ENCODE measurements at places on chromosomes 16 and 17. TPM values are rescaled to one million over a fixed set of nuclear protein-coding genes. Genes with fewer than 3 reads are reported as not detected.
A peak's percentile ranks its signal among the peaks of the same experiment; 100 is the strongest.

DNA sequence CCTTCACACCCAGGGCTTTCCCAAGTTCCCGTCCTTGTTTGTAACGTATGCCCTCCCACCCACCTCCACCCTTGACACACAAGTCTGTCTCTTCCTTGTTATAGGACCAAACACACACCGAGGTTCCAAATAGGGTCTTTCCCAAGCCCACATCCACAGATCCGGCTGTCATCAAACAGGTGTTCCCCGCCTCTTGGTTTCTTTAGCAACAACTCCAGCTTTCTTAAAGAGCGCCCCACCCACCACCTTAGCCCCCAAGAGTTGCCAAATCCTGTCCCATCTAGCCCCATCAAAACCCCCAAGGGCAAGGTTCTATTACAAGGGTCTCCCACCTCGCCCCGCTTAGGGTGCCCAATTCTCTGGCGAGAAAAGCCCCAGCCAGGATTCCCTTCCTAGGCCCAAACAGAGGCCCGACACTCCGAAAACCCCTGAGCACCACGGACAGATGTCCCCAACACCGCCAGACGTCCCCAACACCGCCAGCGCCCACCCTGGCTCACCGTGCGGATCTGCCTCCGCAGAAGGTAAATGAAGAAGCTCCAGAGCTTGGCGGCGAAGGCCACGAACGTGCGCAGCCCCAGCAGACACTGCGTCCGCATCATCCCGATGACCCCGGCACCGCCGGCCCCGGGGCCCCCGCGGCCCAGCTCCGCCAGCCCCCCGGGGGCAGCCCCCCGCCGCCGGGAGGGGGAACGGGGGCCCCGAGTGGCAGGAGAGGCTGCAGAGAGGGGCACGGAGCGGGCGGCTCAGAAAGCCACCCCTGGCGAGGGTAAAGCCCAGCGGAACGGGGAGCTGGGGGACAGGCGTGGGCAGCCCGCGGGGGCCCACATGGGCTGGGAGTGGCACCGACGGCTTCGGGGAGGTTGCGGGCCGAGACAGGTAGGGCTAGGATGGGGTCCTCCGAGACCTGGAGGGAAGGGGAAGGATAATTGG, 573 bp downstream of the CTDNEP1 start:
- H3K27me3 ChIP-seq, result no peaks in the 10 kb centered on the region
- H3K27ac ChIP-seq, result peak overlapping the region; percentile 70
- H3K4me3 ChIP-seq, result peak overlapping the region; percentile 64
- no peak for DNase-seq
- H3K36me3 ChIP-seq, result no peaks in the 10 kb centered on the region

PRAC1 gene
- not detected for total RNA-seq

DNA sequence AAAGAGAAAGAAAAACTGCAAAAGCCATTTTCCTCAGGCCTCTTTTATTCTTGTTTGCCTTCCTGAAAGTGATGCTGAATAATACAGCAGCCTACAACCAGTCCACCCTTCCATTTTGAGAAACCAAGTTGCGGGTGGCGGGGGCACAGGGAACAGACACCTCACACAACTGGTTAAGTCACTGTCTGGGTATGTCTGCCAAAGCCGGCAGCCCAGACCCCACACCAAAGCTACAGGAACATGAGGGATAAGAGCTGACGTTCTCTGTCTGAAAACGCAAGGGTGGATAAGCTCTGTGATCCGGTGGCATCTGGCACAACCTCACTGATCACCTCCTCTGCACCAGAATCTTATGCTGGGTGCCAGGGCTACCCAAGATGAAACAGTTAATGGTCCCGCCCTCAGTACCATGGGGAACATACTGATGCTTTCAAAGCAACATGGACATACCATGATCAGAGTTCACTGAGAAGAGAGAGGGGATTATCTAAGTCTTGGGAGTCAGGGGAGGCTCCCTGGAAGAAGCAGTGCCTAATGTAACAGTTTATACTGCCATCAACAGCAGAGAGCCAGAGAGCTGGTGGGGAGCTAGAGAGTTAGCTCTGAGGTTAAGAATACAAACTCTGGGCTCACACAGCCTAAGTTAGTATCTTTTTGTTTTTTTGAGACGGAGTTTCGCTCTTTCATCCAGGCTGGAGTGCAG, 53.5 kb downstream of the ERCC4 start:
- no peak overlapping the region for H3K4me3 ChIP-seq
- no peaks in the 10 kb centered on the region for H3K27me3 ChIP-seq
- H3K36me3 ChIP-seq, result no peaks in the 10 kb centered on the region
- no peak for DNase-seq

TMEM238L gene
- not detected for total RNA-seq

- no peaks in the 10 kb centered on the region for H3K36me3 ChIP-seq
- no peak overlapping the region for H3K27ac ChIP-seq
- H3K4me3 ChIP-seq, result no peak overlapping the region
- DNase-seq, result no peak
Observed at GRCh38 chr16:53631236-53632025, 72.2 kb downstream of the RPGRIP1L start.

- H3K4me3 ChIP-seq, result no peak overlapping the region
- H3K36me3 ChIP-seq, result no peaks in the 10 kb centered on the region
- H3K27ac ChIP-seq, result no peak overlapping the region
- DNase-seq, result no peak
- no peaks in the 10 kb centered on the region for H3K27me3 ChIP-seq
- H3K4me1 ChIP-seq, result no peaks in the 10 kb centered on the region
Observed at GRCh38 chr17:29212681-29213121, 32.5 kb upstream of the MYO18A start.

DNA sequence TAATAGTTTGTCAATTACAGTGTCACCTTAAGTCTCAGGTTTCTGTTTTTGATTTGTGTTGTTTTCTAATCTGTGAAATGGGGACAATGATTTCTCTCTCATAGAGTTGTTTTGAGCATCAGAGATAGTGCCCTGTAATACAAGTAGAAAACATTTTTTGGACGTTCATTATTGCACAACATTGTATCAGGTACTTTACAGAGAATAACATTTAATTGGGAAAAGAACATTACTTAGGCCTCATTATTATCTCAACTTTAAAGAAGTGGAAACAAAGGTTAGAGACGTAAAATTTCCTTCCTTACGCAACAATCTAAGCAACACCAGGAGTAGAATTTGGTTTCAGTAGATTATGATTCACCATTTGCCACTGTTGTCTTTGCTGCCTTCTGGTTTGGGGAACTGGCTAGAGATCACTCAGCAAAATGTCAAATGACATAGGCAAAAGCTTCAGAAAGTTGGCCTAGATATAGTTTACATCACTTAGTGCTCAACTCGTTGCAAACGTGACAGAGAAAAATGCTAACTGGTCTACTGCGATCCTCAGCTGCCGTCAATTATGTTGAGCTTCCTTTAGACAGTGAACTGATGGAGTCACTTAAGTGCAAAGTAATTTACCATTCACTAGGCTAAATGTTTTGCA, 1026.8 kb downstream of the CDH11 start:
- no peaks in the 10 kb centered on the region for H3K36me3 ChIP-seq
- no peak overlapping the region for H3K4me3 ChIP-seq
- no peak for DNase-seq

CNTD1 gene
- 2.2 TPM for total RNA-seq

DNA sequence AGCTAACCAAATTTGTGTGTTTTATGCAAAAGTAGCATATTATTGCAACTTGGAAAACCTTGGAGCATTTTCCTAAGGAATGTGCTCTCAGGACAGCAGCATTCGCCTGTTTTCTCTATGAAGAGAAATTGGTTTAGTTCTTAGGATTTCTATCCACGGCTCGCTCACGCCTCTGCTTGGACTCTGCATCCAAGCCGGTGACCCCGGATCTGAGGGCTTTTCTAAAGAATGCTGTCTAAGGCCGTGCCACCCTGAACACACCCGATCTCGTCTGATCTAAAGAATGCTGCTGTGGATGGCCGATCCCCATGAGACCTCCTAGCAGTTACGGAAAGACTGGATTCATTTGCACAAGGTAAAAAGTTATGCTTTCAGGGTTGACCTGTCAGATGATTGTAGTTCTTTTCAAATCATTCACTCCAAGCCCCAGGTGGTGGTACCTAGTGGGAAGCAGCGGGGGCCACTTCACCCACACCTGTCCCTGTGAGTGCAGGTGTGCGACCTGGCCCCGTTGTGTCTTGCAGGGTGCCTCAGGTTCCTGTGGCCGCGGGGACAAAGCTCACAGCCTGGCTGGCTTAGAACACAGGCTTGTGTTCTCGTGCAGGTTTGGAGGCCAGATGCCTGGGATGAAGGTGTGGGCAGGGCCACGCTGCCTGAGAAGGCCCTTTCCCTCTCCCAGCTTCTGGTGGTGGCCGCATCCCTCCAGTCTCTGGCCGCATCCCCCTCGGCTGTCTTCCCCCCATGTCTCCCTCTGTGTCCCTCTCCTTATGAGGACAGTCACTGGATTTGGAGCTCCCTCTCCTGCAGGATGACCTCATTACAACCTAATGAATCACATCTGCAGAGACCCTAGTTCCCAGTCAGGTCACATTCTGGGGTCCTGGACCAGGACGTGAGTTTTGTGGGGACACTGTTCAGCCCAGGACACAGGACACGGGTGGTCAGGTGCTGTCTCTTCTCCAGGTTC, 71.1 kb downstream of the BANP start:
- no peak overlapping the region for H3K4me3 ChIP-seq
- DNase-seq, result peak; percentile 30
- H3K27me3 ChIP-seq, result no peaks in the 10 kb centered on the region
- H3K27ac ChIP-seq, result no peak overlapping the region
- H3K4me1 ChIP-seq, result no peaks in the 10 kb centered on the region

- H3K27me3 ChIP-seq, result no peaks in the 10 kb centered on the region
- H3K4me1 ChIP-seq, result no peaks in the 10 kb centered on the region
- no peaks in the 10 kb centered on the region for H3K36me3 ChIP-seq
- no peak overlapping the region for H3K4me3 ChIP-seq
Observed at GRCh38 chr16:83171396-83171795, 544.6 kb downstream of the CDH13 start.

- peaks cover 5% of the 10 kb centered on the region for H3K36me3 ChIP-seq
- no peak overlapping the region for H3K4me3 ChIP-seq
- no peak overlapping the region for H3K27ac ChIP-seq
- no peaks in the 10 kb centered on the region for H3K4me1 ChIP-seq
Observed at GRCh38 chr16:89784406-89784805, 32.0 kb downstream of the FANCA start.

ZP2 gene
- not detected for total RNA-seq

- H3K4me3 ChIP-seq, result no peak overlapping the region
- no peaks in the 10 kb centered on the region for H3K27me3 ChIP-seq
- no peak overlapping the region for H3K27ac ChIP-seq
Observed at GRCh38 chr16:50251375-50252081, 14.8 kb upstream of the ADCY7 start.

DNA sequence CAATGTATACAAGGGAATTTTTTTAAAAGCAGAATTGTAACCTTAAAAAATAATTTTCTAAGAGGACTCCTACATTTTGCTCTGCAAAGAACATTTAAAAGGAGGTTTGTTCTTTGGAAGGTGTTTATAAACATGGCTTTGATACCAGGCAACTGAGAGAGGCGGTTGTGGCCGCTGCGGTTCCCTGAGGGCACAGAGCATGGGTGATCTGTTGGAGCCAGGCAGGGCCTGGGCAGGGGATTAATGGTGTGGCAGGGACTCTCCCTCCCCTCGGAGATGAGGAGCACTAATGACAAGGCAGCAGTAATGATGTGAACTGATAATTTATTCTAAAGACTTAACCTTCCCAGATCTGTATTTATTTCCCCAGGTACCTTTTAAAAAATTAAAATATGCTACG, 65.4 kb downstream of the WWP2 start:
- DNase-seq, result no peak
- peaks cover 22% of the 10 kb centered on the region for H3K4me1 ChIP-seq
- no peak overlapping the region for H3K4me3 ChIP-seq

DNA sequence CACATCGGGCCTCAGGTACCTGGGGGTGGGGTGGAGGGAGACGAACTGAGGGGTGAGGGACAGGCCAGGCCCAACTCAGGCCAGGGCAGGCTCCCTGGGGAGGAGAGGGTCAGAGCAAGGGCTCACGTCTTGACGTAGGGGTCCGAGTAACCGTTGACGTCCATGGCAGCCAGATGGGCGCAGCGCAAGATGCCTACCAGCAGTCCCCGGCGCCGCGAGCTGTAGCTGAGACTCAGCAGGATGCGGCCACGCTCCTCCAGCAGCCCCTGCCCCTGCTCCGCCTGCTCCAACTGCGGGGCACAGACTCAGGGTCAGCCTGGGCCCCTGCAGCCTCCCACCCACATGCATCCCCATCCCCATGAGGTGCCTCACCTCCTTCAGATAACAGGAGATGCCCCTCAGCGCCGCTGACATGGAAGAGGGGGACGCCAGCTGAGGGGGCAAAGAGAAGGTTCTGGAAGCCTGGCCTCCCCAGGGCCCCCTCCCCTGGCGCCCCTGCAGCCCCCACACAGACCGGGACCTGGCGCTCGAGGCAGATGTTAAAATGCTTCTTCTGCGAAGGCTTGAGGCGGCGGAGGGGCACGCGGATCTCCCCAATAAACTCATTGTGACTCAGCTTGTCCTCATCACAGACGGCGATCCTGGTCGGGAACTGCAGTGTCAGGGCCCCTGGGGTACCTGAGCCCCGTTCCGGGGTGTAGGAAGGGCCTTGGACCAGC, 4.0 kb downstream of the DOC2A start:
- H3K27ac ChIP-seq, result no peak overlapping the region
- no peak overlapping the region for H3K4me3 ChIP-seq
- H3K27me3 ChIP-seq, result no peaks in the 10 kb centered on the region
- no peak for DNase-seq

GRAPL gene
- not detected for total RNA-seq

DNA sequence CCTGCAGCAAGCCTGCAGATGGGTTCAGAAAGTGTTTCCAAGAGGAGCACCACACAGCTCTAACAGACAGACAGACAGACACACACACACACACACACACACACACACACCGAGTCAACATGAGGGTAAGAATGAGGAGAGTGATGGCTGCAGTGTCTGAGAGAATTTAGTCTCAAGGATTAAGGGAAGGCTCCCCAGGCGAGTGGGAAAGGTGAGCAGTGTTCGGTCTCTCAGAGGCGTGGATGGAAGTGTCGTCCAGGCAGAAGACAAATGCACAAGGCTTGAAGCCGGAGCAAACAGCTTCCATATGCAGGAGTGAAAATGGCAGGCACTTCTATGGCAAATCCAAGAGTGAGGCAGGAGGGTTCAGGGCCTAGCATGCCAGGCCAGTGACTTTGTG, 770.1 kb downstream of the KCNJ18 start:
- no peak for DNase-seq
- no peak overlapping the region for H3K4me3 ChIP-seq
- no peak overlapping the region for H3K27ac ChIP-seq
- H3K36me3 ChIP-seq, result no peaks in the 10 kb centered on the region

- peaks cover 4% of the 10 kb centered on the region for H3K27me3 ChIP-seq
- peak overlapping the region; percentile 41 for H3K4me3 ChIP-seq
- peak overlapping the region; percentile 50 for H3K27ac ChIP-seq
- H3K36me3 ChIP-seq, result no peaks in the 10 kb centered on the region
Observed at GRCh38 chr17:70168044-70168976, 1.0 kb upstream of the KCNJ2 start.

Measured in Caco-2 (cell line).